Right renal pelvis (tissue), 4 donors: ENCODE measurements at places on chromosomes 6 and 20. TPM values are rescaled to one million over a fixed set of nuclear protein-coding genes. Genes with fewer than 3 reads are reported as not detected.

DNA sequence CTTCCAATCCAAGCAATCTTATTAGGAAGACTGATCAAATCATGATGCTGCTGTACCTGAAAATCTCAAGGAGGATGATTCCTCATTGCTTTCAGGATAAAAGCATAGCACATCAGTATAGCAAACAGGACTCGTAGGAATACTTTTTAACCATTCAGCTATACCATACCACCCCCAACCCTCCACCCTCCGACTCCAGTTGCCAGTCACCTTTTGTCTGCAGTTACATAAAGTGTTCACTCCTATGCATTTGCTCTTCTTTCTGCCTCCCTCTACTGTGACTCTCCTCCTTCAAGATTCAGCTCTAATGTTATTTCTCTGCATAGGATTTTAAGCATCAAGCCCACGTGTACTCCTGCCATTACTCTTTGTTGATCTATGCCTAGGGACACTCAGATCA lies 124.7 kb upstream of the KCNQ5 start:
- no peak for DNase-seq

DNA sequence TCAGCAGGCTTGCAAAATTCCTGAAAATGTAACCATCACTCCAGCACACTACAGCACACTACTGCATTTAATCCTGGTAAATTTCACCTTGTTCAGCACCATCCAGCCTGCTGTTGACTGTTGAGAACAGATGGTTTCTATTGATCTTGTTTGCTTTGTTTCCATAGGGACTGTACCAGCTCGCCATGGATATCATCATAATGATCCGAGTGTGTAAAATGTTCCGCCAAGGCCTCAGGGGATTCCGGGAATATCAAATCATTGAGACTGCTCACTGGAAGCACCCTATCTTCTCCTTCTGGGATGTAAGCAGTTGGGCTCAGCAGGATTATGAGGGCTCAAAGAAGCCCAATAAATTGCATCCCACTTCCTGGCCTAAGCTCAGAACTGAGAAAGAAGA lies 4.1 kb downstream of the CNBD2 start:
- no peak for DNase-seq

DNA sequence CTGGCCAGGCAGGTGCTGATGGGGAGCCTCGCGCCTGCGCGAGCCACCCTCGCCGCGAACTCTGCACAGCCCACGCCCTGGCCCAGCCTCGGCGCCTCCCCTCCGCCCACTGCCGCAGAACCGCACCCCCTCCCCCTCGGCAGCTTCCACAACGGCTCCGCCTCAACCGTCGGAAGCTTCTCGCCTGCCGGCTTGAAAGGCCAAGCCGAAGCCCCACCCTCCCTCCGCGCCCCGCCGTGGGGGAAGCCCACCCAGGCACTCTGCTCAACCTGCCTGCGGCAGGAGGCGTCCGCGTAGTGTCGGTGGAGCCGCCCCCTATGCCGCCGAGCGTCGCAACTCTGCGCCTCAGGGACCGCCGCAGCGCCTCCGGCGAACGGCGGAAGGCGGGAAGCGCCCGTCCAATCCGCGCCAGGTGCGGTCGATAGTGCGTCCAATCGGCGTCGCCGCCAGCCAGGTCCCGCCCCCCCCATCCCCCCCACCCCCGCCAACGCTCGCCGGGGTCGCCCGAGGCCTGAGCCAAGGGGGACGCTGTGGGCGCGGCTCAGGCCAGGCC lies at the start of gene SYCP2:
TSS of gene SYCP2 (minus strand) at position 342 of the 553 bp plus-strand sequence. CDS start 11,224 bp downstream, outside the sequence.
- DNase-seq, result no peak

DNA sequence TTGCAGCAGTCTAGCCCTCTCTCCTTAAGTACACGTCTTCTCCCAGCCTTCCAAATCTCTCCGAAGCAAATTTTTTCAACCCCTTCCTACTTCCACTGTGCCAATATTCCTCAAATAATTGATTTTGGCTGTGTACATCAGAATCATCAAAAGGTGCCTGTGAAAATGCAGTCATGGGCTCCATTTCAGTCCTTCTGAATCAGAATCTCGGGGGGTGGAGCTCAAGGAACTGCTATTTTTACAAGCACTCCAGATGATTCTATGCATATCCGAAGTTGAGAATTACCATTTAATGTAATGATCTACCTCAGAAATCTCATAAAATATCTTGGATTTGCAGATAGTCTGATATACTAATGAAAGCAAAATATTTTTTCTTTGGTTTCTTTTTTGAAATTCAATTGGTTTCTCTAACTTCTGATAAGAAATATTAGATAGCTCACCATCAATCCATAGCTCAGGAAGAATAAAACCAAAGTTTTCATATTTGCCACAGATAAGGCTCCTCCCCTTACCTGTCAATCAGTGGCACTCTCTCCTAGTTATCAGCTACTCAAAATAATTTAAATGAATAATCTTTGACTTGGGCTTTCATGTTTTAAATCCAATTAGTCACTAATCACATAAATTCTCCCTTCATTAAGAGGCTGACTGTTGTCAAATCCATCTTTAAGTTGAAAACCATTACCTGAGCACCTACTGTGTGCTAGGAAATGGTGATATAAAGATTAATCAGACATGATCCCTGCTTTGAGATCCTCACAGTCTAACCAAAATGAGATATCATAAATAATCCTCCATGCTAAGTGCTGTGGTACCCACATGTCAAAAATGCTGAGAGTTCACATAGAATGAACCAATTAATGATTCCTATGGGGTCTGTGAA lies 36.4 kb upstream of the STXBP5 start:
- DNase-seq, result no peak

DNA sequence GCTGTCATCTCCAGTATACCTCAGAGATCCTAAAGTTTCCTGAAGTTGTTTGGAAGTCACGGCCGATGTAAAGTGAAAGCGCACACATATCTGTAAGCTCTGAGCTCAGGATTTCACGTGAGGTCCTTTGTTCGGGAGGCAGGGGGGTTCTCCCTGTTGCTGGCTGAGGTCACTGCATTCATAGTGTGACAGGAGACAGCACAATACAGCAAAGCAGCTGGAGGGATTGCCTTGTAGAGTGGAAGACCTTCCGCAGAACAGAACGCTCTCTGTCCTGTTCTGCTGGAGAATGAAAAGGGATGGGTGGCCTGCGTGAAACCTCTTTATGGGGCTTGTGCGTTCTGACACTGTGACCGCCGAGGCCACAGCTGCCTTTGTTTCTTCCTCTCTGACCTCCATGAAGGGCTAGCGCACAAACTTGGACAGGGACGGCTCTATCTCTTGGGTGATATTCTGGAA lies 13.4 kb upstream of the SERPINB1 start:
- no peak for DNase-seq

DNA sequence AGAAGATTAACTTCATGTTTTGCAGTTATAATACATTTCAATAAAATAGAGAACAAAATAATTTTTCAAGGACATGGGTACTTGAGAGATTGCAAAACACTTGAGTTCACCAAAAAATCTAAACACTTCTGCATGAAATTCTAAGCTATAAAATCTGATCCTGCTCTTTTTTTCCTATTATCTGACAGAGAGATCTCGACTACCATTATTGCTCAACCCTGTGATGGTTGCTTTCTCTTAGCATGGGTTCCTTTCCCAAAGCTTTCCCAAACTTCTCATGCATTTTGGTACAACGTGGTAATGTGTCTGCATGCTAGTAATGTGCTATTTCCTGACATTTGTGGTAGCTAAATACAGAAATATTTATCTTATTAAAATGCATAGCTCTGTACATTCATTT lies 1243.1 kb upstream of the ADGRB3 start:
- DNase-seq, result no peak

The BTNL2 gene
- not detected for polyA plus RNA-seq

The MMS22L gene
- 11.6 TPM for polyA plus RNA-seq

The FAM184A gene
- polyA plus RNA-seq, result 9.3 TPM

The ROS1 gene
- polyA plus RNA-seq, result 0.17 TPM

The HRH3 gene
- polyA plus RNA-seq, result 0.16 TPM
